Fibroblast of pulmonary artery (primary cell): ENCODE measurements at places on chromosomes 7 and 10.

- DNase-seq, result no peak
These were observed 101.4 kb downstream of the HIPK2 start for GRCh38 chr7:139676390-139676789.

- DNase-seq, result no peak
These were observed 1.6 kb upstream of the PILRA start for GRCh38 chr7:100371561-100372171.

GRCh38 chr10:99234041-99234790, 1.4 kb downstream of the HPSE2 start:
- peak; percentile 52 for DNase-seq

DNA sequence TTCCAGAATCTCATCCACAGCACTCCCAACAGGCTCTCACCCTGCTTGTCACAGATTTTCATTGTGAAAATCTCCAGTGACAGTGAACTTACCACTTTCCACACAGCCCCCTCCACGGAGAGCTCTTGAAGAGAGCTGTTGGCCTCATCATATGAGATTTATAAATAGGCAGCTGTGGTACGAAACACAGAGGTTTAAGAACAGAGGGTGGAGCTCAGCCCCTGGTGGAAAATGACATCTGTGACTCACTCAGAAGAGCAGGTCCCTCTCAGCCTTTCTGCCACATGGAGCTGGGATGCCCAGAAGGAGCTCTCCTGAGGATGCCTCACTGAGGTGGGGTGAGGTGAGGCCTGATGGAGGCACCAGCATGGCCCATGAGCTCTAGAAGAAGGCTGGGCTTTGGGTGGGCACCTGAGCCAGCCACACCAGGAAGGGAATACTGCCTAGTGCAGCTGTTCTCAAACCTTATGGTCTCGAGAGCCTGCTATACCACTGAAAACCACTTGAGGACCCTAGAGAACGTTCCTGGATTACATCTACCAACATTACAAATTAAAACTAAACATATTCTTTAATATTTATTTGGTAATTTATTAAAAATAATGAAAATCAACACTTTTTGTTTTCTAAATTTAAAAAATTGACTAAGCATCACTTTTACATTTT, 25.8 kb upstream of the EEPD1 start:
- DNase-seq, result peak; percentile 24

DNA sequence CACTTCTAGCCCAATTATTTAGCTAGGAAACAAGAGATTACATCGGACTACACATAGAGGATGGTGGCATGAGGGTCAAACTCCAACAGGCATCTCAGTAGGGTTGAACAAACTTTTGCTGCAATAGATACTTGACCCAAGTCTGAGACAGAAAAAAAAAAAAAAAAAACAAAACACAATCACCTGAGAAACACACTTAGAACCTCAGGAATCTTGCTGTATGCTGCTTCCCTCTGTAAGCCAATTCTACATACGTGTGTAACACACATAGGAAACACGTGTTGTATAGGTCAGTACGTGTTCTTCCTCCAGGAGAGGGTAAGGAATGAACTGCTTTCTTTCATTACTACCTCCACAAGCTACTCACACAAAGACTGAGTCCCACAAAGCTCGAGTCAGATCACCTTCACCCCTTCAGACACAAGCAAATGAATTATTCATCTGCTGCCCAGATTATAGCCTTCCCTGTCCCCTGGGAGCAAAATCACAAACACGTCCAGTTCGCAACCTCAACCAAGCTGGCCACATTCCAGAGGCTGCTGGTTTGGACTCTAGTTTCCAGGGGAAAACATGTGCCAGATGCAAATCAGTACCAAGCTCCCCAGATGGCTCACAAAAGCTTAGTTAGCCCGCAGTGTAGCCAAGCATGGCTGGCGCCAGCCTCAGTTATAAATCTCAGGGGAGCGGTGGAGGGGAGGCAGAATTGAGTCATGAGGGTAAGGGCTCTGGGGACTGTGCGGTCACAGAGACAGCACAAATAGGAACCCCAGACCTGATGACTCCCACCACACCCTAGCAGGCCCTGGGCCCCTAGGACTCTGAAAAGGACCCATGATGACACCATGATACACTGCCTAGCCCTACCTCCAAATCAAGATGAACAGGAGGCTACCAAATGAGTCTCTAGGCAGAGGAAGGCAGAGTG, 15.1 kb downstream of the PSAP start:
- DNase-seq, result peak; percentile 88

GRCh38 chr10:113148901-113149300, 198.9 kb downstream of the TCF7L2 start:
- no peak for DNase-seq

GRCh38 chr7:81226234-81226633, 307.4 kb upstream of the SEMA3C start:
- DNase-seq, result no peak

DNA sequence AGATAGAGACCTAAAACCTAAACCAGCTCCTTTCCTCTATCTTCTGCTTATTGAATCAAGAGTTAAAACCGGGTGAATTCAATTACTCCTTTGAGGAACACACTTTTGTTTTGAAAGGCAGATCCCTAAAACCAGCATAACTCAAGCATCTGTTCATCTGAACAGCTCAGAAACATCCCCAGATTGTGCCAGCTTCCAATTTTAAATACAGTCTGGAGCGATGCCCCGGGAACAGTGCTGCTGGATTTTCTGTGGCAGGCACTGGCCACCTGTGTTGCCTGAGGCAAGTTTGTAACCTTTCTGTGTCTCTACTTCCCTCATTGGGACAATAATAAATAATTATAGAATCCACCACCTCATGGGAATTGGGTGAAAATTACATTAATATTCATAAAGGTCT, 281.4 kb upstream of the NFE2L3 start:
- DNase-seq, result no peak
